NCI-H1417 treated with DMSO at 0.1 percent for 48 hours (cell line): ENCODE measurements at places on chromosomes 12 and 14.

GRCh38 chr14:74843653-74844052 lies 32.3 kb downstream of the PROX2 start:
- DNase-seq = no peak

DNA sequence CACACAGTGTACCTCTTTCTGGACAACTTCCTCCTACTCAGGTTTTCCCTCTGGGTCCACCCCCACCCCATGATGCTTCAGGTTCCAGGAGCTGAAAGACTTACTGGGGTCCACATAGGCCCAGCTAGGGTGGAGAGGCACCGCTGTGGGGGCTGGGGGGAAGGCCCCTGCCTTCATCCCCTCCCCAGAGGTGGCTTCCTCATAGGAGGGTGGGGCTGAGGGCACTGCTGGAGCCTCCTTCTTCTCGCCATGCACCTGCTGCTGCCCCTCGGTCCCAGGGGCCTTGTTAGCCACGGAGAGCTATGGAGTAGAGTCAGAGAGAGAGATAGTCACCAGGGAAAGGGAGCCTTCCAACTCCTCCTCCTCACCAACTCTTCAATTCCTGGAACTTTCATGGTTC lies 2.7 kb downstream of the FAIM2 start:
- DNase-seq = no peak

DNA sequence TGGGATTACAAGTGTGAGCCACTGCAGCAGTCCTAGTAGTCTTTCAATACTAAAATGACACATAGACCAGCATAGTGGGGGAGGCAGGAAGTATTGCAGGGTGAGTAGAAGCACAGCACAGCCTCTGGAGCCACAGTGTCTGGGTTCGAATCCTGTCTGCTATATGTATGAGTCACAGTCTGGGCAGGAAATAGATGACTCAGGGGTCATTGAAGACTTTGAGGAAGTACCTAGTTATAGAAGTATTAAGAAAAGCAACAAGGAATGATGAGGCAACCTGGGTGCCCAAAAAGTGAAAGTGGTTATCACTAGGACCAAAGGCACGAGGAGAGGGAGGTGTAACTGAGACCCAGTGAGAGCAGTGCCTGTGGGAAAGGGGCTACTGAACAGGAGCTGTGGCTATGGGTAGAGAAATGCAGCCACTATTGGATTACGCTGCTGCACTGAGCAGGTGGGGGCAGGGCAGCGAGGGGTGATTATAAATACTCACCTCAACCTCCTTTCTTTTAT lies 124.0 kb downstream of the PDE3A start:
- no peak for DNase-seq

DNA sequence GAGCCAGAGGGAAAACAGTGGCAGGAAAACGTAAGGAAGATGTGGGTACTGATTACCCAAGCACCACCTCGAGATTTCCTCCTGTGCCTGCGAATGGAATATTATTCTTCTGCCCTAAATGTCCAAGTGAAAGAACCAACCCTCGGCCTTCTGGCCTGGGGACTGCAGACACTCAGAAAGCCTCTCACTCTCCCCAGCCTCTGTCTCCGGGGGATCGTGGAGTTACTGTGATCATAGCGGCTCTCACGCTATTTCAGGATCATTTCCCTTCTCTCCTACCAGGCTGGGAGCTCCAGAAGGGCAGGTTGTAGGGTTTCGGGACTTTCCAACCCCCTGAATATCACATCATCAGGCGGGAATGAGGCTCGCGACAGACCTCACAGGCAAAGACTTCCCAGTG lies 68.9 kb downstream of the KDM2B start:
- no peak for DNase-seq

DNA sequence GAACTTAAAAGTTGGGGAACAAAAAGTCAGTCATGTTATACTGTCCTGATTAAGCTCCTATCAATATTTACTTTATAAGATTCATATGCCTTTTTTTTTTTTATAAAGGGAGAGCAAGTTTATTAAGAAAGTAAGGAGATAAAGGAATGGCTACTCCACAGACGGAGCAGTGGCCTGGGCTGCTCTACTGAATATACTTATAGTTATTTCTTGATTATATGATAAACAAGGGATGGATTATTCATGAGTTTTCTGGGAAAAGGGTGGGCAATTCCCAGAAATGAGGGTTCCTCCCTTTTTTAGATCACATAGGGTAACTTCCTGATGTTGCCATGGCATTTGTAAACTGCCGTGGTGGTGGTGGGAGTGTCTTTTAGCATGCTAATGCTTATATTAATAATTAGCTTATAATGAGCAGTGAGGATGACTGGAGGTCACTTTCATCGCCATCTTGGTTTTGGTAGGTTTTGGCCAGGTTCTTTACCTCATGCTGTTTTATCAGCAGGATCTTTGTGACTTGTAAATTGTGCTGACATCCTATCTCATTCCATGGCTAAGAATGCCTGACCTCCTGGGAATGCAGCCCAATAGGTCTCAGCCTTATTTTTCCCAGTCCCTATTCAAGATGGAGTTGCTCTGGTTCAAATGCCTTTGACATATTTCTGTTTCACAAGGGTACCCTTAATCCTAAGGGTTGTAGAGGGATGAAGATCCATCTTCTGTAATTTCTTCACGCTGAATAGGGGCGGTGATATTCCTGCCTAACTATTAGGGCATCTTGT lies 73.9 kb downstream of the OTOGL start:
- DNase-seq = no peak

DNA sequence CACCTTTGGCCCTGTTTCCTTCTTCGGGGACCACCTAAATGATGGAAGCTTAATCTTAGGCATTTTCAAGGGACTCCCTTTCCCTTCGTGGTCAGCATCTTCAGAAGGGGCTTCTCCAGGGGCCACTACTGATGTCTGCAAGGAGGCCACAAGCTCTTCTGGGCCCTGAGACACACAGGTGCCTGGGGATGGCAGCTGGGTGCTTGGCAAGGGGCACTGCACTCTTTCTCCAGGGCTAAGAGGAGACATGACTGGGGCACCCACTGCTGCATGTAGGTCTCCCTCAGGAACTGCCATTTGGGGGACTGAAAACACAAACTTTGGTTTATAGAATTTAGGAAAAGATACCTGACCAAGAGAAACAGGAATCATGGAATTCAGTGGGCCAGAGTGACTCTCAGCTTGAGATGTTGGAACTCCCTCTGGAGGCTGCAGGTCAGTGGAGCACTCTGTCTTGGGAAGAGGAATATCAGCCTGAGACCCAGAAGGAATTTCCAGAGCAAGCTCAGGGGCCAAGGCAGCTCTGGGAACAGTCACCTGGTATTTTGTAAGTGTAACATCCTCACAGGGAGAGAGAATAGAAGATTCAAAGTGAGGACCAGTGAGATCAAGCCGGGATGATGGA lies 16.0 kb downstream of the PLD4 start:
- DNase-seq = no peak

DNA sequence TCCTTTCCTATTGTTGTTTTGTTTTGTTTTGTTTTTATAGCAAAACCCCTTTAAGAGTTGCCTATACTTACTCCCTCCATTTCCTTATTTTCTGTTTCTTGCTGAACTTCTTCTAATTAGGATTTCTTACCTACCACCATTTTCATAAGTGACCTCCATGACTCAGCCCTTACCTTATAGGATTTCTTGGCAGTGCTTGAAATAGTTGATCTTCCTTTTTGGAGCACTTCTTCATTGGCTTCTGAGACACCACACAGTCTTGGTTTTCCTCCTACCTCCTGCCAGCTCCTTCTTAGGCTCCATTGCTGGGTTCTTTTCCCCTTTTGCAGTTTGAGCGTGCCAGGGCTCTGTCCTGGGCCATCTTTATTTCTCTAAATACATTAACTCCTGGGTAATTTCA lies 23.4 kb upstream of the EID3 start:
- no peak for DNase-seq

DNA sequence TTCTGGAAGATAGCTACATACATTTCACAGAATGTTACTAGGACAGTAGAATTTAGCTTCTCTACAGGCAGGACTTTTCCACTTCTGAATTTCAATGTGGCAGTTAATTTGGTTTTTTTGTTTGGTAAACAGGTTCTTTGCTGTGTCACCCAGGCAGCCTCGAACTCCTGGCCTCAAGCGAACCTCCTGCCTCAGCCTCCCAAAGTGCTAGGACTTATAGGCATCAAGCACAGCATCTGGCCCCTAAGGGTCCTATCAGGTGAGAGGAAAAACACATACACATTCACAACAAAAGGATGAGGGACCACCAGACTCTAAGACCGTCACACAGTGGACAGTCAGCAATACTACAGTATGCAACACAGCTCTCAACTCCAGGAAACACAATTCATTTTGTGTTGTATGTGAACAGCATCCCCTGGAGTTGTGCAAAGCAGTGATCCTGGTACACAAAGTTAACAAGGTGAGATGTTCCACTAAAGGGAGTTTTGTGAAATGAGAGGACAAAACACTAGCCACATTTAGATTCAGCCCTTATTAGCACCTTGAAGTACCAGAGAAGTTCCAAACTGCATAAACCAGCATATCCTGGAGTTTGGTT lies 6.9 kb downstream of the ATP2B1 start:
- DNase-seq = no peak

- no peak for DNase-seq
Measured at GRCh38 chr14:105471823-105472485, 2.7 kb upstream of the CRIP2 start.

DNA sequence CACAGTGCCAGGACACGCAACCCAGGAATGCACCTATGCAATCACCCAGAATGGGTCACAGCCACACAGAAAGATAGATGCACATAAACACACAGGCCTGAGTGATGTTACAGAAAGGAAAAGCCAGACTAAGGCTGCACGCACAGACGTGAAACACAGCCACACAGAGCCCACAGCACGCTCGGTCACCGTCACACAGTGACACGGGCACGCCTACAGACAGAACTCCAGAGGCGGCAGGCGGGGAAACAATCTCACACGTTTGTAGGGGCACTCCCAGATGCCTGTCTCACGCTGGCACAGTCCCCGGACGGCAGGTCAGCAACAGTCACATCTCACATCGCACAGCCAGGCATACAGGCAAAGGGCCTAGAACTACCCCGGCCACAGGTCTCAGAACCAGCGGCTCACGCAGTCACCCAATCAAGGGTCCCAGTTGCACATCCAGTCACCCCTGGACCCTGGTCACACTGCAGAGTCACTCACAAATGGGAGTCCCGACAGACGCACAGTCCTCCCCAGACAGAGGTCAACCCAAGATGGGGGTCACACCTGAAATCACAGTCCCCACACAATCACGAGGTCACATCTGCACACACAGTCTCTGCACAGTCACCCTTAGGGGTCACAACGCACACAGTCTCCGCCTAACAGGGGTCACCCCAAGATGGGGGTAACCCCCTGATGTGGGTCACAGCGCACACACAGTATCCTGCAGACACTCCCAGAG lies 790 bp downstream of the SSH1 start:
- DNase-seq = no peak

DNA sequence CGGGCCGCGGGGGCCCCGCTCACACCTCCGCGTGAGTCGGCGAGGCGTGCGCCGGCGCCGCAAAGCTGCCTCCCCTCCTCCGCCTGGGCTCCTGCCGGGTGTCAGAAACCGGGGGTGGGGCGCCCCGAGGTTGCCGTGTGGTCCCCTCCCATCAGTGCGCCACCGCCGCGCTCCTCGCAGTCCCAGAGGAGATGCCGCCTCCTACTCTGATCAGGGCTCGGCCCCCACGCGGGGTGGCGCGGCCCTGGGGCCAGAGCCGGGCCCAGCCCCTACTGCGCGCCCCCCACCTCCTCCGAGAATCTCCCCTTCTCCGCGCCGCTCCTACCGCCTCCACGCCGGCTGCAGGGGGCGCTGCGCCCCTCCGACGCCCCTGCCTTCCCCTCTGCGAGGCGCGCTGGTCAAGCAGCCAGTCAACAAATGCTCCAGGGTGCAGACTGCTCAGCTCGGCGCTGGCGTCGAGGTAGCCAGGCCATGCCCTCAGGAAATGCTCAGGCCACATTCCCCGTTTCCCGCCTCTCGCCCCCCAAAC lies 467 bp upstream of the JAG2 start:
- DNase-seq = no peak

DNA sequence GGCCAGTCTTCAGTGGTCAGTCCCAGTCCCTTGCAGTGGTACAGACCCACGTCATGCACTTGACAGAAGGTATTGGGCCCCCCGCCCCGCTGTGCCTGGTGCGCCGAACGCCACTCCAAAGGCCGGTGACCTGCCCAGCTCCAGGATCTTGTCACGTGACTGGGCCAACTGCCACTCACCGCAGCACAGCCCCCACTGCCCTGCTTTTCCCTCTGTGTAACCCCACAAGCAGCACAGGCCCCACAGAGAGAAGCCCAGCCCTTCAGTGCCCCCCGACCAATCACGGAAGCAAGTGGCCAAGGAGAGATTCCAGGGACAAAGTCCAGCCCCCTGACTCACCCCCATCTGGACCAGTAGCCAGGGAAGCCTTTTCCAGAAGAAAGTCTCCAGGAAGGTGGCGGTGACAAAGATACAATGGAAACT lies 498 bp downstream of the GPR132 start:
- DNase-seq = no peak

- DNase-seq = no peak
Measured at GRCh38 chr12:114477989-114478395, 72.0 kb upstream of the TBX5 start.

DNA sequence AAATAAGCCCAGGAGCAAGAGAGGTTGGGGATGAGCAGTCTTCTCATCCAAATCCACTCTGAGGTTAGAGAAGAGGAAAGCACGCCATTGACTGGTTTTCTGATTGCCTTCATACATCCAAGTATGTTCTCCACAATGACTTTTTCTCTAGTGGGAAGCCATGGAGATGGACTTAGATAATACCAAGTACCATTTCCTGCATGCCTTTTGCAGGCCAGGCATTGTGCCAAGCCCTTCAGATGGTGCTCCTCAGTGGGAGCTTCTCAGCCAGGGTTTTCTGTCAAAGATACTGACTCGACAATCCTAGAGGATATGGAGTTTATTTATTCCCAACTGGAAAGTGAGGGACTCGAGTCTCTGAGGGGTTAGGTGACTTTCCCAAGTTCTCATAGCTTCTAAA lies 218.0 kb downstream of the ZFP36L1 start:
- DNase-seq = no peak

- DNase-seq = no peak
Measured at GRCh38 chr14:22118899-22119477, 445.4 kb upstream of the OR4E1 start.

- no peak for DNase-seq
Measured at GRCh38 chr12:56377310-56377988, 14.8 kb upstream of the APOF start.

GRCh38 chr12:76337583-76337982 lies 10.6 kb downstream of the BBS10 start:
- no peak for DNase-seq

GRCh38 chr14:94960285-94961001 lies 190.5 kb upstream of the GSC start:
- no peak for DNase-seq

- no peak for DNase-seq
Measured at GRCh38 chr12:63753743-63754142, 26.0 kb upstream of the RXYLT1 start.

DNA sequence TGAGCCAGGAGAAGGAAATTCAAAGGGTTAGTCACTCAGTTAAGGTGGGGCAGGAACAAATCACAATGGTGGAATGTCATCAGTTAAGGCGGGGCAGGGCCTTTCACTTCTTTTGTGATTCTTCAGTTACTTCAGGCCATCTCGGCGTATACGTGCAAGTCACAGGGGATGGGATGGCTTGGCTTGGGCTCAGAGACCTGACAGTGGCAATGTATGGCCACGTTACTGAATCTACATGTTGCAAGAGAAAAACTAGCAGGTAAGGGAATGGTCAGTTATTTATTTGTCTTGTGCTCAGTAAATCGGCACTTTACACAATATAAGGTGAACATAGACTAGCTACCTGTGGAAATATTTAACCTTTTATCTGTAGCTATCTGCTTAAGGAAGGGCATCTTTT lies 11.9 kb downstream of the SLCO1B3 start:
- no peak for DNase-seq
